ENCODE measurements at places on chromosomes 16 and 17.

- DNase-seq = no peak
These were observed 62.3 kb downstream of the MARCHF10 start for GRCh38 chr17:62745806-62746205.

DNA sequence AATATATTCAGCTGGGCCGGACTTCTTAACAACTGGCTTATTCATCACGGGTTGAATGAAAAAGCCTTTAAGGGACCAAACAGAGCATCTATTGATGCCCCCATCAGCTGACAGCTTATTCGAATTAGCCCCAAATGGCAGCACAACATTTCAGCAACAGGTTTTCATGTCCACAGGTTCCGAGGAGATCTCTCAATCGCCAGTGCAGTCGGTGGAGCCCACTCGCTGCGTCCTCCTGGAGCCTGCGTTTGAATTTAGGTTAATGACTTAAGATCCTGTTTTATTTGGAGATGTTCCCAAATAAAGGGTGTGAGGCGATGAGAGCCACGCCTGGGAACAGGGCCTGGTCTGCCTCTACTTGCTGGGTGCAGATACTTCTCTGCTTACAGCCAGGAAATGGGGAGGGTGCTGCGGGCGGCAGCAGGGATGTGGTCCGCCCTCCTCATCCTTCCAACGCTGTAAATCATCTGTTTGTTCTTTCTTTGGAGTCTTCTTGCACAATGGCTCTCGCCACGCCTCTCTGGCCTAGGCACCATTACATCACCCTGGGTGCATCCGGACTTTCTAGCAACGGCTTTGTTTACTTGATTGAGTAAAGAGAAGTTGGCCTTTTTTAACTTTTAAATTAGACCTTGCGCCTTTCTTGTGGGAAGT, 22.6 kb downstream of the NDE1 start:
- peak; percentile 97 for DNase-seq

DNA sequence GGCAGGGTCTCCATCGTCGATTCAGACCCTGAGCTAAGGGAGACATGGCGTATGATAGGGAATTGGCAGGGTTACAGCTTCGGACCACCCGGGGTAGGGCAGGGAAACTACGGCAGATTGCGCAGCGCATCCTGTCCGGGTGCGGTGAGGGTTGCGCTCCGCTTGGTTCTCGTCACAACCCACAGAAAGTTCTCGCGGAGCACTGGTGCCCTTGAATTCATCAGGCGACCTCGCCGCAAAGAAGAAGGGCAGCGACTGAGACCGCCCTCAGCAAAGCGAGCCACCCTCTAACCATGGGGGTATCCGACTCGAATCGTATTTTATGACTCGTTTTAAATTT, 1.2 kb downstream of the HS3ST3B1 start:
- peak; percentile 65 for DNase-seq

- DNase-seq = no peak
These were observed 583 bp downstream of the ATXN2L start for GRCh38 chr16:28823291-28823872.

GRCh38 chr17:77779711-77780539, 178.6 kb upstream of the TNRC6C start:
- no peak for DNase-seq

DNA sequence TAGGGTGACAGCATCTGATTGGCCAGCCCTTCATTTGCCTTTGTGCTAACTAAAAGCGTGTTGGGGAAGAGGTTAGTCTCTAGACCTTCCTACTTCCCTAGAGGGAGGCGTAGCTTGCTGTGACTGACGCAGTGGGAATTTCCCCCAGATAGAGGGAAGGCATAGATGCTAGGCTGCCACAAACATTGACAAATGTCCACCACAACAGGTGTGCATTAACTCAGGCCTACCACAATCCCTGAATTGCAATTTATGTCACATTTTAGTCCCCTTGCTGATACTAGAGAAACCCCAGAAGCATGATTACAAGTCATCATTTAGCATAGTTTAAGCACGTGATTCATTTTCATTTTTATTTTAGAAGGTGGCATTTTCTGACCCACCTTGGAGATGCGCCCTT, 76.3 kb upstream of the WSB1 start:
- no peak for DNase-seq
